ENCODE measurements at places on chromosomes 3 and 15.

DNA sequence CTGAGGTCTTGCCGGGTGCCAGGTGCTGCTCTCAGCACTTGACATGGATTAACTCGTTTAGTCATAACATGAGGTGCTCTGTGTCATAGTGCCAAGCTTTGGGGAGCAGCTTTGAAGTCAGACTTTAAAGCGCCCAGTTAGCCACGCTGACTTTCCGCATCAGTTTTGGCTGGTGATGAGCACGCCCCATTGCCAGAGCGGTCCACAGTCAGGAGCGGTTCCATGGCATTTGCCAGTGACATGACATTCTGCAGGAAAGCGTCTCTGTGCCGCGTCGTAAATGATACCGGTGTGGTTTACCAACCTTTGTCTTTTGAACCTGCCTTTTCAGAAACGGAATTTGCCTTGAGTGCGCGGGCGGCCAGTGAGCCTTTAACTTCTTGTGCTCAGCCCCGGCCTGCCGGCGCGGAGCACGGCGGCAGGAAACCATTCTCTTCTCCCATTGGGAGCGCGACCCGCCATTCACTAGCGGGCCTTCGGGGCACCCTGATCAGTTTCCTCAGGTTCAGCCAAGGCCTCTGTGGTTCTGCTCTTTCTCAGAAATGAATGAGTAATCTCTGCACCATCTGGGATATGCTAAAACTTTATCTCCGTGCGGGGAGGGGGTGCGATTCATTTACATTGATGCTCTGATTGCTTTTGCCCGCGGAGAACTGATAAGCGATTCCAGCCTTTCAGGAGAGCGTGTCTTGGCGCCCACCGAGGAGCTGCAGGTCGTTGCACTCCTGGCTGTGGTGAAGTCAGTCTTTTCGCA lies 1.7 kb upstream of the SLC2A2 start:
- DNase-seq: no peak

- no peak for DNase-seq
Measured at GRCh38 chr15:57697588-57697987, 8.9 kb upstream of the POLR2M start.

- DNase-seq: no peak
Measured at GRCh38 chr3:184443831-184444230, 64.0 kb downstream of the CHRD start.

DNA sequence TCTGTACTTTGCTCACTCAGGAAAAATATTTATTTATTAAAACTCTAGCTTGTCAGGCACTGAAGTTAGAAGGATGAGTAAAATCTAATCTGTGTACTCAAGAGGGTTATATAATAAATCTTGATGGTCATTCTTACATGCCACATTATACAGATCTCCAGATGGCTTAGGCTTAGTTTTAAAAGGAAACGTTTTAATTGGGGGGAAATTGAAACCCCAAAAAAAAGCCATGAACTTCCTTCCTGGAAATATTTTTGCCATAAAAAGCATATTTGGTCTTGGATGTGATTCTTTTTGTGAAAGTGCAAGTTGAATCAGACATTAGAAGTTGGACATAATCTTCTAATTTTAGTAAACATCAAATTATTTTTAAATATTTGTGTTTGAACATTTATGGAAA lies 6.0 kb downstream of the SENP8 start:
- no peak for DNase-seq

- no peak for DNase-seq
Measured at GRCh38 chr3:111715911-111716523, 120.9 kb upstream of the ZBED2 start.

GRCh38 chr3:66386011-66386924 lies 114.6 kb downstream of the LRIG1 start:
- DNase-seq: no peak
